ENCODE measurements at places on chromosomes 2 and 18.

- peak; percentile 49 for DNase-seq
Measured at GRCh38 chr2:37585982-37586621, 85.3 kb downstream of the CDC42EP3 start.

DNA sequence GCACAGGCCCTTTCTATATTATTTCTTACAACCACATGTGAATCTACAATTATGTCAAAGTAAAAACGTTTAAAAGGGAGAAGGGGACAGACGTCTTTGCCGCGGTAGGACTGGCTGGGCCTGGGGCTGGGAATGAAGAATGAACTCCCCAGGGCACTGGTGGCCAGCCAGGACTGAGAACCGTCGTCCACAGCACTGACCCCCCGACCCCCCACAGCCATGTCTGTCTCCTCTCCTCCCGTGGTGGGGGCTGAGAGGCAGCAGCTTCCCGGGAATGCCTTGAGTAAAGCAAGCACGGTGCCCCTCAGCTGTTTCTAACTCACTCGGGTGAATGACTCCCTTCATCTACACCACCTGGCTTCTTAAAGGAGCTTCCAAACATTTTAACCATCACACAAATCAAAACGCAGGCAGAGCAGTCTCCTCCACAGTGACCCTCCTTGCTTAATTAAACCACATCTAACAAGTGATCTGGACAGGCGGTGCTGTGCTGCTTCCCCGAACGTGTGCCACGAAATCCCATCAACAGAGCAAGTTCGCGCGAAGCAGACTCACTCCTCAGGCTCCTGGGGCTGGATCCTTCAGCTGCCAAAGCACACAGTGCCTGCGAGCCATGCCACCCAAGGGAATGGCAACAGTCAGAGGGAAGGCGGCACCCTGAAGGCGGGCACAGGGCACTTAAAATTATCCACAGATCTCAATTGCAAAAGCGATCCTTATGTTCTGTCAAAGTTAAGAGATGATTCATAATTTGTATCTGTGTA lies 217.7 kb downstream of the EIPR1 start:
- no peak for DNase-seq

DNA sequence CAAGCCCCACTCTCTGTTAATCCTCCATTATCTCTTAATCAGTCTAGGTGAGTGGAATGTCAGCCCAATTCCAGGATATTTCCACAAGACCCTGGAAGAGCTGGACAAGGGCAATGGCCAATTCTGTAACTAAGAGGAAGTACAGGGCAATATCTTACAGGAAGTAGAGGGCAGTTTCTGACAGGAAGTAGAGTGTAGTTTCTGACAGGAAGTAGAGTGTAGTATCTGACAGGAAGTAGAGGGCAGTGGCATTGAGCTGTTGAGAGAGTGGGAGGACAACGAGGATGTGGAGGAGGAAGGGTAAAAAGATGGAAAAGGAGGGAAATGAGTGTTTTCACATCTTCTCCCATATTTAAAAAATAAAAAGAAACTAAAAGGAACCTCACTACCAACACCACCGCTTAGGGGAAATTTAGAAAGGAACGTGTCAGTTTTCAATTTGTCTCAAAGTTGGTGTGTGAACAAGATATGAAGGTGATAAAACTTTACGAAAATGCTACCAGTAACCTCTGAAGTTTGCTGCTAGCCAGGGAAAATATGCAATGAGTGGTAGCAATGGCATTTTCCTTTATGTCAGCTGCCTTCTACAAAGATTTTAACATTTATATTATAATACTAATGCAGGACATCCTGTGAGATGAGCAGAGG lies 430.9 kb upstream of the HNRNPA3 start:
- DNase-seq, result no peak

GRCh38 chr18:13551841-13552733 lies 174.3 kb downstream of the FAM210A start:
- no peak for DNase-seq

GRCh38 chr2:48817355-48817754 lies 61.8 kb upstream of the LHCGR start:
- DNase-seq, result no peak

- DNase-seq, result no peak
Measured at GRCh38 chr2:64658269-64658668, 4.6 kb upstream of the SERTAD2 start.

GRCh38 chr18:43563780-43564179 lies 286.5 kb upstream of the SYT4 start:
- DNase-seq, result no peak

- no peak for DNase-seq
Measured at GRCh38 chr2:46835520-46835919, 80.1 kb downstream of the MCFD2 start.

GRCh38 chr18:70452501-70452900 lies 163.7 kb downstream of the SOCS6 start:
- no peak for DNase-seq

DNA sequence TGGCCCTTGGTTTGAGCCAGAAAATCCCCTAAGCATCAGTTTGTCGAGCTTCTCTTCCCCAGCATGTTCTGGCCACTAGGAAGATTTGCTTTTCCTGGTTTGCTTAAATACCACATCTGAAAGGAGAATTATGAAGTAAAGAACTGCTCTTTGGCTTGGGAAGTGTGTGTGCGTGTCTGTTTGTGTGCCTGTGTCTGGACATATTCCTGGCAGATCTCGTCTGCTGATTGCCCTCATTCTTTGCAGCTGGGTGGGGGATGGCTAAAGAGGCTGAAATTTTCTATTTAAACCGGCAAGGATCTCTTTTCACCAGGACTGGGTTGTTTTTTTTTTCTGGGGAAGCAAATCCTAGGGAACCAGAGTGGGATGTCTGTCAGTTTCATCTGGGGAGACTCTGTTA lies 57.3 kb upstream of the MBOAT2 start:
- DNase-seq, result no peak

DNA sequence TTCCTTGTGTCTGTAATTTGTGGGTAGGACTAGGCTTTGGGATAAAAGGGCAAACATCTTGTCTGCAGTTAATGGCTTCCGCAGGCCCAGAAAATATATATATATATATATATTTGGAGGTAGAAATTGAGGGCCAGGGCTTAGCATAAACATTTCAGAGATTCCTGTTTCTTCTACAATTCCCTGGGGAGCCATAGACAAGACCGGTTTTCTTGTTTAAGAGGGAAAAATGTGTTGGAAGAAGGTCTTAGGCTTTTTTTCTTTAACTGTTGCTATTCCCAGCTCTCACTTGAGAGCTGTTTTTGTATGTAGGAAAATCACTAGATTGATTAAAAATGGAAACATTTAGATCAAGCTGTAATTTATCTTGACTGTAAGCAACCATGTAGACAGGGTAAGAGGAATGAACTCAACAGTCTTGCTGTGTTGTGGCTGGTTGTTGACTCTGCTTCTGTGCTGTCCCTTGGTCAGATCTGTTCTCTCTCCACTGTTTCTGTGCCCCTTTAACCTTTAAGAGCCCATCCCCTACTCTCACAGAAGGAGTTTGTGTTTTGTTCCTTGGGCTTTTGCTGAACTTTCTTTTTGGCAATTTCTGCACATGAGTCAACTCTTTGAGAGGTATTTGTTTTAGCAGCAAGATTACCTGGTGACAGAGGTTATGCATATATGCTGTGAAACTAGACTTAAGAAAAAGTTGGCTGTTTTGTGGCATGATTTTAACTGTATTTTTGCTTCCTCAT lies 58.3 kb downstream of the EFEMP1 start:
- no peak for DNase-seq

- no peak for DNase-seq
Measured at GRCh38 chr18:10367836-10368235, 86.6 kb upstream of the APCDD1 start.

DNA sequence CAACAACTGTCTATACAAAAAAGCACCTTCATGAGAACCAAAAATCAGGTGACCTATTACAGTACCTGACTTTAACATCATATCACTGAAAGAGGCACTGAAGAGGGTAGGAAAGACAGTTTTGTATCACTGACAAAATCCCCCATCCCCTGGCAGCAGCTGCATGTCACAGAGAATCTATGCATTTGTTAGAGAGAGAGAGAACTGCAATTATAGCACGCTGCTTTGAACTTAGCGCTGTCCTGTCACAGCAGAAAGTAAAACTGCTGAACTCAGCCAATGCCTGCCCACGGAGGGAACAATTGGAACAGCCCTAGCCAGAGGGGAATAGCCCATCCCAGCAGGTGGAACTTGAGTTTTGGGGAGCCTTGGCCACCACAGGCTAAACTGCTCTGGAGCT lies 75.1 kb upstream of the NOL4 start:
- DNase-seq, result no peak

- no peak for DNase-seq
Measured at GRCh38 chr2:217228732-217229131, 368.9 kb upstream of the TNP1 start.

DNA sequence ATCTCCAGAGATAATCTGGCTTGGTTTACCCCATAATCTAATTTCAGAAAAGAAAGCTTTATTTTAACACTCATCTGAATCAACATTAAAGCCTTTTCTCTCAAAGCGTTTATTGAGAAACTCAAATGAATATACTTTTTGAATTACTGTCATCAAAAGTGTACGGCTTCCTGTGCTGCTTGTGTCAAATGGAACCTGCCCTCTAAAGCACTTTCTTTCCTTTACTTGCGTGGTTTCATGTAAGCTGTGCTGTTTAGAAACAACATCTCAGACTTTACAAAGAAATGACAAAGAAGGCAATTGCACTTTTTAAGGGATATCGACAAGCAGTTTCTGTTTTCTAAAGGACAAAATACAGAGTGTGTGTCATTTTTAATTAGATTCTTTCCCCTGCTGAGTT lies 35.1 kb downstream of the CYBRD1 start:
- DNase-seq, result no peak
